ENCODE measurements at places on chromosomes 13 and 19.
A peak's percentile ranks its signal among the peaks of the same experiment; 100 is the strongest.

GRCh38 chr19:12166626-12167025, 3.7 kb downstream of the ZNF136 start:
- DNase-seq, result no peak

DNA sequence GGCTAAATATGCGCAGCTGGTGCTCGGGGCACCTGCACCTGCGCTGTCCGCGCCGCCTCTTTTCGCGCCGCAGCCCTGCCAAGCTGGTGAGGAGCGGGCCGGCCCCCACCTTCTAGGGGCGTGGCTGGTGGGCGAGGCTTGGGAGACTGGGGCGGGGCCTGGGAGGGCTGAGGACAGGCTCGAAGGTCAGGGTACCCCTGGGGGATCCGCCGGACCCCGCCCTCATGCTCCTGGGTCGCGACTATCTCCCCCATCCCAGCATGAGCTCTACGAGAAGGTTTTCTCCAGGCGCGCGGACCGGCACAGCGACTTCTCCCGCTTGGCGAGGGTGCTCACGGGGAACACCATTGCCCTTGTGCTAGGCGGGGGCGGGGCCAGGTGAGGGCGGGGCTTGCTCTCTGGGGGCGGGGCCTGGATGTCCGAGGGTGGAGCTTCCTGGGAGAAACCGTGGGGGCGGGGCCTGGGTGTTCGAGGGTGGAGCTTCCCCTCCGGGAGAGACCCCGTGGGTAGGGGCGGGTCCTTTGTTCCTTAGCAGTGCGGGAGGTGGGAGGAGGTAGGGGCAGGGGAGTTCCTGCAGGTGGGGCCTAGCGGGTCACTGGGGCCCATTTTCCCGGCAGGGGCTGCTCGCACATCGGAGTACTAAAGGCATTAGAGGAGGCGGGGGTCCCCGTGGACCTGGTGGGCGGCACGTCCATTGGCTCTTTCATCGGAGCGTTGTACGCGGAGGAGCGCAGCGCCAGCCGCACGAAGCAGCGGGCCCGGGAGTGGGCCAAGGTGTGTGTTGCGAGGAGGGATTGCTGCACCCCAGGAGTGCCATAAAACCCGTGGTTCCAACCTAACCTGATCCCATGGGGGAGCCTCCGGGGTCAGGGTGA, 19.7 kb downstream of the PNPLA6 start:
- no peak for DNase-seq

DNA sequence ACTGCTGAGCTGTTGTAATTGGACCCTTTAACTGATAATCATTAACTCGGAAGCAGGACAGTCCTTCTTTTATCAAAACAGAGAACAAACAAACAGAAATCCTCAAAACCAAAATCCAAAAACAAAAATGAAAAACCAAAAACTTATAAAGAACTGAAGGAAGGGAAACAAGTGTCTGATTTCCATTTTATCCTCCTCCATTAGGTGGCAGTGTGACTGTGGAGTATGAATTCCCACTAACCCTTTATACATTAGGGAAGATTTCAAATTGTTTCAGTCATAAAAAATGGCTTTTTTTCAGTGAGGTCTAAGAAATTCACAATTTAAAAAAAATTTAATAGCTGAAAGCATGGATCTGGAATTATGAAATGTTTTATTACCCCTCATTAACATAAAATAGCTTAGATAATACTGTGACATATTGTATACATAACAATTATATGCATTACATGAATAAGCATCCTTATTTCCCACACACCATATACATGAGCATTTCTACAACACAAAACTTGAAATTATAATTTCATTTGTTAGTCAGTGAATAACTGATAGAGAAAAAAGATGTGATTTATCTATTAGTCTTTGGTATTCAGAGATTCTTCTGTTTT, 1074.3 kb upstream of the PCDH9 start:
- DNase-seq, result no peak

- DNase-seq, result no peak
Observed at GRCh38 chr13:98889419-98890085, 88.3 kb downstream of the DOCK9 start.

- DNase-seq, result no peak
Observed at GRCh38 chr13:74868049-74868448, 613.9 kb downstream of the TBC1D4 start.

- DNase-seq, result no peak
Observed at GRCh38 chr13:30529085-30529834, 63.5 kb upstream of the HMGB1 start.

DNA sequence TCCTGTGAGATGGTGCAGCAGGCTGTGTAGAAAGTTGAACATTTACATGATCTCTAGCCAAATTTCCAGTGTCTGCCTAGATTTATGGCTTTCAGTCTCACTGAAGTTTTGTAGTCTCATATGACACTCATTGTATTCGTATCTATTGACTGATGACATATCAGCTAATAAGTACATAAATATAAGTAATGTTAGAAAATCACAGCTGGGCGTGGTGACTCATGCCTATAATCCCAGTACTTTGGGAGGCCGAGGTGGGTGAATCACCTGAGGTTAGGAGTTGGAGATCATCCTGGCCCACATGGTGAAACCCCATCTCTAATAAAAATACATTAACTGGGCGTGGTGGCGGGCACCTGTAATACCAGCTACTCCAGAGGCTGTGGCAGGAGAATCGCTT, 54.7 kb upstream of the HTR2A start:
- no peak for DNase-seq

DNA sequence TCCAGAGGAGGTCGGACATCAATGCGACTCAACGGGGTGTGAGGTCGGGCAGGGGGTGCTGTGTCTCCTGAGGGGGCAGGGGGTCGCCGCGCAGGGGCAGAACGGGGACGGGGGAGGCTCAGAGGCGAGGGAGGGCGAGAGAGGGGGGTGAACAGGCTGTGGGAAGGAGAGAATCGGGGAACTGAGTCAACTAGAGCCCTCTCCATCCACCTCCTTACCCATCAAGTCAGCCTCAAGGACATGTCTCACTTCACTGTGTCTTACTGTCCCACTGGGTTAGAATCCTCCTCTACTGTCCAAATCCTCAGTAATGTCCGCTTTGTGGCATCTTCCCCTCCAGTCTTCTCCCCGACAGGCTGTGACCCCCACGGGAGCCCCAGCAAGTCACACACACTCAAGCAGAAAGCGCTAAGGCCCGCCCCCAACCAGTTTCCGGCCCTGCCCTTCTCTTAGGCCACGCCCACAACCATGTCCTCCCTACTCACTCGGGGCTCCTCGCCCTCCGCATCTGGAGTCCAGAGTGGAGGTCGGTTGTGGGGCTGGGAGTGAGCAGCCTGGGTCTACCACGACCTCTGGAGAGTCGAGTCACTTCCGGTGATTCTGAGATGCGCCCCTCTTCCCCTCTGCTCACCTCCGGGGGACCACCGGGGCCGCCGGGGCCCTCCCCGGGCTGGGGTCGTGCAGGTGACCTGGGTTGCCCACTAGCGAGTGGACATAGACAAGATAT, 9.3 kb downstream of the PLEKHA4 start:
- DNase-seq, result peak; percentile 79

GRCh38 chr19:50602935-50603334, 34.7 kb upstream of the LRRC4B start:
- DNase-seq, result no peak

- DNase-seq, result no peak
Observed at GRCh38 chr19:46732172-46732938, 13.5 kb upstream of the FKRP start.

DNA sequence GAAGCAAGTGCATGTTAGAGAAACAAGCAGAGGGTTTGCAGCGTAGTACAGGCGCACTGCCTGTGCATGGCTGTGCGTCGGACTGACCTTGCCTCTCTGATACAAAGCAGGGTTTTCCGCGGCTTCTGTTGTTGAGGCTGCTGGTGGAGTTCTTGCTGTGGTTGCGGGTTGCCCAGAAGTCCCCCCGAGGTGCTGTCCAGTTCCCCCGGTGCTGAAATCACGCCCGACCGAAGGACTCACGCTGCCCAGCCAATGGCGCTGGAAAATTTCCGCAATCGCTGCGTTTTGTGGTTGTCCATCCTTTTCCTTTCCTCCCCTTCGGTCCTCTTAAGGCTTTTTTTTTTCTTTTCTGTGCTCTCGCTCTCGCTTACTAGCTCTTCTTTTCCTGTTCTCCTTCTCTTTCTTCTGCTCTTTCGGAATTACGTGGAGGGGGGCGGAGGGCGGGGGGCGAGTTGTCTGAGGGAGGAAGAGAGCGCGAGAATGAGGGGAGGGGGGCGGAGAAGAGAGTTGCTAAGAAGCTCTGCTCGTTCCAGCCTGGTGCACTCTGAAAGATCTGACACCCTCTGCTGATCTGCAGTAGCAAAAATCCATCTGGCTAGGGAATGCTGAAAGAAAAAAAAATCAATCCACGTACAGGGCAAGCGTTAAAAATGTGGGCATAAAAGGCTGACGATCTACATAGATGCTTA, at the start of gene SLITRK1:
TSS of gene SLITRK1 (minus strand) at position 558 of the 689 bp plus-strand sequence. CDS start 967 bp downstream, outside the sequence.
- peak; percentile 17 for DNase-seq

DNA sequence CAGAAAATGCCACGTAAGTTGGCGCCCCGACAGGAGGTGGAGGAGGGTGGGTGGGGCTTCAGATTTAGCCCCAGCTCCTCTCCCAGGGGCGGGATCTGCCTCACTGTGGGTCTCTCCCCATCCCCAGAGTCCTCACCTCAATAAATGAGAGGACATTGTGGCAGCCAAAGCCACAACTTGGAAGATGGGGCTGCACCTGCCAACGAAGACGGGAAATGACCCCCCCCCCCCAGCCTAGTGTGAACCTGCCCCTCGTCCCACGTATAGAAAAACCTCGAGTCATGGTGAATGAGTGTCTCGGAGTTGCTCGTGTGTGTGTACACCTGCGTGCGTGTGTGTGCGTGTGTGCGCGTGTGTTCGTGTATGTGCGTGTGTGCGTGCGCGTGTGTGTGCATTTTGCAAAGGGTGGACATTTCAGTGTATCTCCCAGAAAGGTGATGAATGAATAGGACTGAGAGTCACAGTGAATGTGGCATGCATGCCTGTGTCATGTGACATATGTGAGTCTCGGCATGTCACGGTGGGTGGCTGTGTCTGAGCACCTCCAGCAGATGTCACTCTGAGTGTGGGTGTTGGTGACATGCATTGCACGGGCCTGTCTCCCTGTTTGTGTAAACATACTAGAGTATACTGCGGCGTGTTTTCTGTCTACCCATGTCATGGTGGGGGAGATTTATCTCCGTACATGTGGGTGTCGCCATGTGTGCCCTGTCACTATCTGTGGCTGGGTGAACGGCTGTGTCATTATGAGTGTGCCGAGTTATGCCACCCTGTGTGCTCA, 1.5 kb upstream of the TRAPPC5 start:
- DNase-seq, result peak; percentile 46

DNA sequence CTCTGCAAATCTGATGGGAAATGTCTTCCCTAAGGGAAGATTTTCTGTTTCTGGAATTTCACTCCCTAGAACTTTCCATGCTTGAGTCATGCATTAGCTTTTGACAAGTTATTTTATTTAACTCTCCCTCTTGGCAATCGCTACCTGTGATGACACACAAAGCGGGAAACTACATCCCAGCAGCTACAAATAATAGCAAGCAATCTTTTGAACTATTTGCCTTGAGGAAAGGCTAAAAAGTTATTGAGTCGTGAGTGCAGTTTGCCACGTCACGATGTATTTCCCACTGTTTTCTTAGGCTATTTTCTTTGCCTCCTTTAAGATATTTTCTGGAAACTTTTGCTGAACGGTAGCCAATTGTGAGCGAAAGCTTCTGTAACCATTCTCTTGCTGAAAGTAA, 353.3 kb upstream of the HTR2A start:
- DNase-seq, result no peak

DNA sequence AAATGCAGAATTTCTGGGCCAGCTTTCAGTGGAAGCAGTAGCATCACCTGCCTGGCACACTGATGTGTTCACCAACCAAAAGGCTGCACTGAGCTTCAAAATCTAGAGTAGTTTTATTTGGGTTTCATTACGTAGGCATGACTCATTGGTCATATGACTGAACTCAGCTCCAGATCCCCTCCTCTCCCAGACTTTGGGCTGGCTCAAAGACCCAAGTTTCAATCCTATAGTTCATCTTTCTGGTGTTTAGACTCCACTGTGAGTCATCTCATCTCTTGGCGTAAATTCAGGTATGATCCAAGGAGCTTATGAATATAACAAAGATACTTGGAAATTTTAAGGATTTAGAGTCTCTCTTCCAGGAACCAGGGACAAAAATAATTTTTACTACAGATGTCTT, 17.7 kb downstream of the ZMYM5 start:
- no peak for DNase-seq

DNA sequence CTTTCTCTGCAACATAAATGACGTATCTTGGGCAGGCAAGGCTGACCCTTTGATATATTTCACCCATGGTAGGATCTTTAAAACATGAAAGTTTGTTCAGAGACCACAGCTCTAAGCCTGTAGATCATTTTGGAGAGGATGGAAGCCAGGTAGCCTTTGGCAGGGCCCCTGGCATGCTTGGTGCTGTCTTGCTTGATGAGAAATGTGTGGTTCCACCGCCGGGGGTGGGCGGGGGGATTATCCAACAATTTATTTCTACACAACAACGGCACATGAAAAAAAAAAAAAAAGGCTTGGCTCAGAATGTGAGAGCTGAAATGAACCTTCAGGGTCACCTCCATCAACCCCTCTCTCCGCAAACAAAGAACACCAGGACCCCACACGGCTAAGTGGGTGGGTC, 112.9 kb upstream of the MBNL2 start:
- DNase-seq, result no peak

DNA sequence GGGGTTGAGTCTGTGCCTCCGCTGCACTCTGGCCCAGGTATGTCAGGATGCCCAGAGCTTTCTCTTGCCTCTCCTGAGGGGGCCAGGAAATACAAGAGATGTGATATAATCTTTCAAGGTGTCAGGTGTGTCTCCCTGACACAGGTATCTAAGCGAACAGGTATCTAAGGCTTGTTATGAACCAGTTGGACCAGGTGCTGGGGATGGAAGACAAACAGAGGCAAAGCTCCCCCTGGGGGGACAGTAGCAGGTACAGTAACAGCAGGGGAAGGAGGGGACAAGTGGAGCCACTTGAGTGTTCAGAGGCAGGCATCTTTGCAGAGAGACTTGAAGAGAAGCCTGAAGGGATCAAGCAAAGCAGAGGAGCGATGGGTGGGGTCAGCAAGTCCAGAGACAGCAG, 2.6 kb downstream of the LENG1 start:
- no peak for DNase-seq

GRCh38 chr19:41570179-41570578, 5.8 kb upstream of the CEACAM21 start:
- no peak for DNase-seq

- DNase-seq, result no peak
Observed at GRCh38 chr19:409516-410242, 732 bp upstream of the C2CD4C start.

- no peak for DNase-seq
Observed at GRCh38 chr13:32733690-32734089, 147.4 kb downstream of the PDS5B start.
